ENCODE measurements at places on chromosomes 16 and 17. TPM values are rescaled to one million over a fixed set of nuclear protein-coding genes. Genes with fewer than 3 reads are reported as not detected.
A peak's percentile ranks its signal among the peaks of the same experiment; 100 is the strongest.

- H3K27me3 ChIP-seq = no peaks in the 10 kb centered on the region
- DNase-seq = no peak
- H3K4me3 ChIP-seq = no peak overlapping the region
- no peak overlapping the region for H3K27ac ChIP-seq
- no peaks in the 10 kb centered on the region for H3K4me1 ChIP-seq
- no peaks in the 10 kb centered on the region for H3K36me3 ChIP-seq
These were observed 121.2 kb downstream of the ANKFN1 start for GRCh38 chr17:56274491-56274890.

- H3K36me3 ChIP-seq = no peaks in the 10 kb centered on the region
- no peak for DNase-seq
- H3K4me1 ChIP-seq = no peaks in the 10 kb centered on the region
- H3K4me3 ChIP-seq = no peak overlapping the region
These were observed 33.3 kb downstream of the PECAM1 start for GRCh38 chr17:64357191-64357981.

DNA sequence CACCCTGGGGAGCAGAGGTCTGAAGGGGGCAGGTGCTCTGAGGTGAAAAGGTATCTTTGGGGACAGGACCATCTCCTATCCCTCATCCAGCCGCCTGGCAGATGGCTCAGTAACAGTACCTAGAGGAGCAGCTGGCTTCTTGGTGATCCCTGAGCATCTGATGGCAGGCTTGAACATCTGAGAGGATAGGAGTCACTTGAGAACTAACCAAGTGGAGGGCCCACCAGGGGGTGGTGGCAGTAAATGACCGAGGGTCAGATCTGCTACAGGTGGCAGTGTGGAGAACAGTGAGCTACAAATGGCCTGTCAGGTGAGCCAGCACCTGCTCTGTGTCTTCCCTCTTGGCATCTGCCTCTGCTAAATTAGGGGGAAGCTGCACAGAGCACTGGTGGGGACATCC, 13.8 kb downstream of the HROB start:
- no peaks in the 10 kb centered on the region for H3K4me1 ChIP-seq
- H3K27ac ChIP-seq = no peak overlapping the region
- H3K36me3 ChIP-seq = peaks cover 2% of the 10 kb centered on the region
- H3K27me3 ChIP-seq = no peaks in the 10 kb centered on the region
- no peak overlapping the region for H3K4me3 ChIP-seq
- no peak for DNase-seq

DNA sequence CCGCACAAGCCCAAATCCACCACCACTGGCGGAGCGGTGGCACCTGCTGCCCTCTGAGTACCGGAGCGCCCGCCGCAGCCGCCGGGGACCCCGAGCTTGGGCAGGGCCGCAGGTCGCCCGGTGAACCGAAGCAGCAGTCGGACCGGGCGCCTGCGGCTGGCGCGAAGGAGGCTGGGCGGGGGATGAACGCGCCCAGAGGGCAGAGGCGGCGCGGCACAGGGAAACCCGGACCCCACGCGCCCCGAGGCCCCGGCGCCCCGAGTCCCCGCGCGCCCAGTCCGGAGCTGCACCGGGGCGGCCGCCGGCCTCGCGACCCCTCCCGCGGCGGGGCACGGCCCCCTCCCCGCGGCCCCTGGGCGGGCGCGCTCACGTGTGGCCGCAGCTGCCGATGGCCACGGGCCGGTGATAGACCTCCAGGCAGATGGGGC, 393 bp downstream of the RNF166 start:
- no peaks in the 10 kb centered on the region for H3K36me3 ChIP-seq
- DNase-seq = no peak
- no peaks in the 10 kb centered on the region for H3K4me1 ChIP-seq

DNA sequence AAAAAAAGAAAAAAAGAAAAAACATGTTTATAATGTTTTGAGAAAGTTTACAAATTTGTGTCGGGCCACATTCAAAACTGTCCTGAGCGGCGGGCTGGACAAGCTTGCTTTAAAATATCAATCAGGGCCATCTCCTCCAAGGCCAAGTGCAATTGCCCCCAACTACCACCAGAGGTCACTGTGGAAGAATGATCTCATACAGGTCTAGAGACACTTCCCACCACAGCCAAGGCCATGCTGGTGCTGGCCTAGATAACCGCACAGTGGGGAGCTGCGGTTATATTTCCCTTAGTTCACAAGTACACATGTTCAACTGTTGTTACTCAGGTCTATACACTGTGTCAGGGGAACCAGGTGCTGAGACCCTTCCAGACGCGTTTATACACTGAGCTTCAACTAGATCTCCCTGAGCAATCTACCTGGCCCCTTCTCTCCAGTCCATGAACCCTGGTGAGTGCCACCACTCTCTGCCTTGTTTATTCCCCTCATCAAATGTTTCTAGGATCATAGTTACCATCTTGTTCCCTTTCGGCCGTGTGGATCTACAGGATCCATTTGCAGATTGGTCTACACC, 83.8 kb upstream of the CCL2 start:
- H3K27ac ChIP-seq = no peak overlapping the region
- H3K27me3 ChIP-seq = no peaks in the 10 kb centered on the region
- no peaks in the 10 kb centered on the region for H3K4me1 ChIP-seq
- no peak overlapping the region for H3K4me3 ChIP-seq
- no peak for DNase-seq

GRCh38 chr17:69525920-69526841, 111.7 kb downstream of the MAP2K6 start:
- H3K4me1 ChIP-seq = no peaks in the 10 kb centered on the region
- no peak overlapping the region for H3K4me3 ChIP-seq
- DNase-seq = no peak
- no peaks in the 10 kb centered on the region for H3K27me3 ChIP-seq
- no peak overlapping the region for H3K27ac ChIP-seq
- H3K36me3 ChIP-seq = no peaks in the 10 kb centered on the region

GRCh38 chr17:77444628-77444983, 303.8 kb downstream of the SEC14L1 start:
- peak; percentile 80 for DNase-seq
- no peak overlapping the region for H3K27ac ChIP-seq
- peaks cover 42% of the 10 kb centered on the region for H3K4me1 ChIP-seq
- no peaks in the 10 kb centered on the region for H3K27me3 ChIP-seq

DNA sequence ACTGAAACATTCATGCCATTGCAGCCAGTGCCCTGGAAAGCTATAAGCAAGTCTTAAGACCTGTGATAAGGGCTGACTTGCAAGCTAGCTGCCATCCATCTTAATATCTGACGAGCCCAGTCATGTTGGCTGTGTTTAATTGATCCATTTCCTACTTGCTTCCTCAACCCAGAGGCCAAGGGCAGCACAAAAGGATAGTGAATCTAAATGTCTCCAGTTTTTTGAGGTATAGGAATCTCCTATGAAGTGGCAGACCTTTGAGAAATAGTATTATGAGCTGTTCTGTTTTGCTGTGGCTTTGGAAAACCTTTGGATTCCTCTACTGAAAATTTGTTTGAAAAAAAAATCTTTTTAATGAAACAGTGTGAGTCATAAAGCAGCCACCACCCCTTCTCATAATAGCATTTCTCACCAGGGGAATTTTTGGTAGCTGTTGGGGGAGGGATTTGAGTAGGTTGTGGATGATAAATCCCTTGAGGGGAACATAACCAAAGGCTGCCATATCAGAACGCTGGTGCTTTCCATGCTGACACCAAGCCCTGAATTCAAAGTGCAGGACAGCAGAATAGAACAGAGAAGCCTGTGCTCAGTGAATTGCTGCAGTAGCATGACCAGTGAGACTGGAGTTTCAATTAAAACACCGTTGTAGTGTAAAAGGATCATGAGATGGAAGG, 12.9 kb downstream of the ZNRF1 start:
- peak overlapping the region; percentile 89 for H3K27ac ChIP-seq
- DNase-seq = no peak
- H3K36me3 ChIP-seq = no peaks in the 10 kb centered on the region
- no peaks in the 10 kb centered on the region for H3K27me3 ChIP-seq
- H3K4me1 ChIP-seq = no peaks in the 10 kb centered on the region

DNA sequence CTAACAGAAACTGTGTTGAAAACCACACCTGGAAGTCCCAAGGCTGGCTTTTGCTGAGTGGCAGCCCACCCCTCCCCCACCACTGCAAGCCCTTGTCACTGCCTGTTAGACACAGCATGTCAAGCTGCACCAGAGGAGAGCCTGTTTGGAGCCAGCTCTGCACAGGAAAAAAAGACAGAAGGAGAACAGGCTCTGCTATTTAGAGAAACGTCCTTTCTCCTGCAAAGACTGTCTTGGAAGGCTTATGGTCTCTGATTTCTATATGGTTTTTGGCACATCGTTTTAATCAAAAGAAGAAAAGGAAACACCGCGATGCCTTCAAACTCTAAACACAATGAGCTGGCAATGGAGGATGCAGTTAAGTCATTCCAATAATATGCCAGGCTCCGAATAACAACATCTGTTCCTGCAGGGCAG, 275.5 kb downstream of the MAP2K4 start:
- H3K27ac ChIP-seq = no peak overlapping the region
- DNase-seq = peak; percentile 11
- H3K4me3 ChIP-seq = no peak overlapping the region
- H3K4me1 ChIP-seq = no peaks in the 10 kb centered on the region
- no peaks in the 10 kb centered on the region for H3K27me3 ChIP-seq

DNA sequence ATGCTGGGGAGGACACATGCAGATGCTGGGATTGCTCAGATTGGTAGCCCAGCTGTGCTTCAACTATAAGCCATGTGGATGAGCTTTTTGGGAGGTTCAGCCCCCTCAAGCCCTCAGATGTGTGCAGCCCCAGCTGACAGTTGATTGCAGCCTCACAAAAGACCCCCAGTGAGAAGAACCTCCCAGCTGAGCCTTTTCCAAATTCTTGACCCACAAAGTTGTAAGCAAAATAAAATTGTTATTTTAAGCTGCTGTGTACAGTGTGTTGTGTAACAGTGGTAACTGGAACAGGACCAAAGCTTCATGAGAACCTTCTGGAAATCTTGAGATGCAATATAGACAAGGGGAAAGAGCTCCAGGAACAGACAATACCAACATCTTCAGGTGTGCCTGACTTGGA, 156.8 kb upstream of the IRX3 start:
- DNase-seq = no peak
- H3K27me3 ChIP-seq = no peaks in the 10 kb centered on the region
- H3K4me1 ChIP-seq = no peaks in the 10 kb centered on the region
- no peak overlapping the region for H3K4me3 ChIP-seq

DNA sequence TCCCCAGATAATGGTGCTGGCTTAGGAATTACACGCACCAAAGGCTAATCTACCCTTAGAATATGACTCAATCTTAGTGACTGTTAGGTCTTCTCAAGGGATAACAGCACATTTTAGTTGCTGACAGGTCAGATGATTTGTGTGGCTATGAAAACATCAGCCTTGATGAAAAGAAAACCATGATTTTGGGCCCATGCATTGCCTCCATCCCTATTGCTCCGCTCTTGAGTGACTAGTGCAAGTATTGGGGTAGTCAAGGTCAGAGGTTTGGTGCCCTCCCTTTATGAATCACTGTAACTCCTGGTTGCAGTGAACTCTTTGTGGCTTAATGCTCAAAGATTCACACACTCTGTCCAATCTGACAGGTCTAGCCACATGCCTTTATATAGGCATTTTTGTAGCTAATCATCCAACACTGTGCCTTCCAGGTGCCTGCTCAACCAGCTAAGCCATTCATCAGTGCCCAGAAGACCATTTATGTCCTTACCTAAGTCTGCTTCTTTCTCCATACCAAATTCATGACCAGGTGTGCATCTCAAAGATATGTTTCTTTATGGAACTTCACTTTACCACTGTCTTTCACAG, 251.6 kb downstream of the KCNJ2 start:
- H3K27me3 ChIP-seq = no peaks in the 10 kb centered on the region
- no peak for DNase-seq
- no peak overlapping the region for H3K27ac ChIP-seq
- H3K36me3 ChIP-seq = no peaks in the 10 kb centered on the region
- no peaks in the 10 kb centered on the region for H3K4me1 ChIP-seq

- no peaks in the 10 kb centered on the region for H3K27me3 ChIP-seq
- DNase-seq = no peak
- H3K36me3 ChIP-seq = no peaks in the 10 kb centered on the region
These were observed 6.5 kb upstream of the XYLT2 start for GRCh38 chr17:50339381-50339780.

The CACNG5 gene
- total RNA-seq = not detected

The TMC6 gene
- total RNA-seq = 115 TPM

The RAB37 gene
- total RNA-seq = 5.6 TPM

The IRX3 gene
- total RNA-seq = 37.9 TPM

The MAPK8IP3 gene
- 67.7 TPM for total RNA-seq

The ZNF19 gene
- total RNA-seq = 22.3 TPM

The CCL4 gene
- total RNA-seq = 5.1 TPM

The ADAMTS18 gene
- 0.60 TPM for total RNA-seq

The NACA2 gene
- total RNA-seq = not detected

Data from kidney (tissue), 22 donors.